Smooth muscle cell of the coronary artery (primary cell): ENCODE measurements at places on chromosomes 1 and 21. TPM values are rescaled to one million over a fixed set of nuclear protein-coding genes. Genes with fewer than 3 reads are reported as not detected.

ANGPTL1 gene
- total RNA-seq: 2.8 and 5.6 TPM in 2 replicates

AIRE gene
- total RNA-seq: not detected in 2 replicates

AXDND1 gene
- total RNA-seq: 0.15 and 0.47 TPM in 2 replicates

CD34 gene
- total RNA-seq: 0.82 and 0.90 TPM in 2 replicates

ODF2L gene
- 12.1 and 20.0 TPM in 2 replicates for total RNA-seq

APP gene
- 539 and 1,335 TPM in 2 replicates for total RNA-seq

MRPS14 gene
- 21.2 and 27.7 TPM in 2 replicates for total RNA-seq

LCE2C gene
- not detected in 2 replicates for total RNA-seq

UMODL1 gene
- under 0.01 TPM in 1 of 2 replicates, not detected in the other for total RNA-seq

NECAP2 gene
- 105 and 155 TPM in 2 replicates for total RNA-seq

TMEM200B gene
- total RNA-seq: 1.7 and 9.2 TPM in 2 replicates

NME7 gene
- 17.3 and 18.3 TPM in 2 replicates for total RNA-seq

CCDC185 gene
- not detected in 2 replicates for total RNA-seq

RGS4 gene
- 31.8 and 648 TPM in 2 replicates for total RNA-seq

ERICH3 gene
- total RNA-seq: under 0.01 TPM in 1 of 2 replicates, not detected in the other

ALG14 gene
- 1.7 and 1.8 TPM in 2 replicates for total RNA-seq

PRAMEF15 gene
- not detected in 2 replicates for total RNA-seq

RAP1GAP gene
- 0.12 and 0.23 TPM in 2 replicates for total RNA-seq
